ENCODE measurements at places on chromosomes 5 and 9.

DNA sequence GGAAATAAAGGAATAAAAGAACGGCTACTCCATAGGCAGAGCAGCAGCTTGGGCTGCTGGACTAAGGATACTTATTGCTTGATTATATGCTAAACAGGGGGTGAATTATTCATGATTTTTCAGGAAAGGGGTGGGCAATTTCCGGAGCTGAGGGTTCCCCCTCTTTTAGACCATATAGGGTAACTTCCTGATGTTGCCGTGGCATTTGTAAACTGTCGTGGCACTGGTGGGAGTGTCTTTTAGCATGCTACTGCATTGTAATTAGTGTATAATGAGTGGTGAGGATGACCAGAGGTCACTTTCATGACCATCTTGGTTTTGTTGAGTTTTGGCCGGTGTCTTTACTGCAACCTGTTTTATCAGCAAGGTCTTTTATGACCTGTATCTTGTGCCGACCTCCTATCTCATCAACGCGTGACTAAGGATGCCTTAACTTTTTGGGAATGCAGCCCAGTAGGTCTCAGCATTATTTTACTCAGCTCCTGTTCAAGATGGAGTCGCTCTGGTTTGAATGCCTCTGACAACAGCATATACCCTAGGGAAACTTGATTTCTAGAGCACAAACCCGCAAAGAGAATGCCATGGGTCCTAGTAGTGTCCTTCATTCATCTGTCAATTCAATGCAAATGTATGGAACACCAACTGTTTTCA is 47.8 kb upstream of the PWWP2A start:
- H3K4me1 ChIP-seq, result peaks cover 54% of the 10 kb centered on the region
- no peak for DNase-seq
- H3K36me3 ChIP-seq, result no peaks in the 10 kb centered on the region
- H3K27ac ChIP-seq, result no peak overlapping the region

DNA sequence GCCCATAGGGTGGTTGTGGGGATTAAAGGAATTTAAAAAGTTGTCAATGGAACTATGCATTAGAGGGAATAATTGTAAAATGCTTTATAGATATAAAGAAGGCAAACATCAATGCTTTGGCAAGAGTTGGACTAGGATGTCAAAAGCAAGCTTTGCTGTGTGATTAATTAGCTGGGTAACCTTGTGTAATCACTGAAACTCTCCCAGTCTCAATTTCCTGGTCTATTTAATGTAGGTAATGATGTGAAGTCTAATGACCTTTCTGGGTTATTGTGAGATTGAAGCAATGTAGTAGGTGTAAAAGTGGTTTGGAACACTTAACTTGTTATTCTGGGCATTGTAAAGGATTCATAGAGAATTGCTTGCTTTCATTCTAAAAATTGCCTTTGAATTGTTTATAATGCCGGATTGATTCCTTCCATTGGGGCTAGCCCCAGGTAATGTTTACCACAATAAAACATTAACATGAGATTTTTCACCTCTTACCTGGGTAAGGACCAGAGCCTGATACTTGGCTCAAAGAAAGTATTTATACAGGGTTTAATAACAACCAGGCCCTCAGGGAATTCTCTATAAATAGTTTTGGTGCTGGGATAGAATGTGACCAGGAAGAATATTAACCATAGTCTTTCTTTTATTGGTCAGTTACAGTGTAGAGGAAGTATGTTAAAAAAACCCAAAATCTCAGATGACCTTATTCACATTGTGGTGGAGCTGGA is 30.0 kb upstream of the CLINT1 start:
- H3K27me3 ChIP-seq, result peaks cover 3% of the 10 kb centered on the region
- no peak for DNase-seq
- no peak overlapping the region for H3K4me3 ChIP-seq

DNA sequence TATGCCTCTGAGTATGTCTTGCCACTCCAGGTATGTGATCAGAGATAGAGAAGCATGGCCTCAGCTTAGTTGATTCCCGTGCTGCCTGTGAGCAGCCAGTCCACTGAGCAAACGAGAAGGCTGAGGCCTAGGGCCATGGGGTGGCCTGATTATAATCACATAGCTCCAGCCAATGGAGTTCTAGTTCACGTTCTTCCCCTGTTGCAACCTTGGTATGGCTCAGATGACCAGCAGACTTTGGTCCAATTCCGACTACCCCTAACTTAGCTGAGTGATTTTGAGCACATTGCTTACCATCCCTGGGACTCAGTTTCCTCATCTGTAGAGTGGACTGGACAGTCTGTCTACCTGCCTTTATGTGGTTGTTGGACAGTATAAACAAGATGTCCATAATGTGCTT is 68.4 kb downstream of the PPARGC1B start:
- H3K4me1 ChIP-seq, result peaks cover 85% of the 10 kb centered on the region
- no peak overlapping the region for H3K27ac ChIP-seq
- H3K27me3 ChIP-seq, result peaks cover 5% of the 10 kb centered on the region
- no peak overlapping the region for H3K4me3 ChIP-seq
- H3K36me3 ChIP-seq, result no peaks in the 10 kb centered on the region

DNA sequence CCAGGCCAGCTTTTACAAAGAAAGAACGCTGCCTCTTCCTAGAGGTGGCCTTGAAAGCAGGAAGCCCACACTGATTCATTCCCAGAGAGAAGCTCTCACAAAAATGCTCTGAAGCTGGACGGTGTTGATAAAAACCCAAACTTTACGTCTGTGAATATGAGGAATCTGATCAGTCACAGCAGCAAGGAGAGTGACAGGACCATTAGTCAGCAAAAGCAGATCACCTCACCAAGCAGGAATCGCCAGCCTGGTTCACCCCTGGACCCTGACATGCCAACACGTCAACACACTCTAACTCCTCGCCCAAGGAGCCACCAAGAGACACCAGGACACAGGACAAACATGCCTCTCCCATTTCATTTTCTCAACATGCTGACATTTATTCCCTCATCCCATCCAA is 70.6 kb upstream of the ZNF622 start:
- H3K27me3 ChIP-seq, result peaks cover 17% of the 10 kb centered on the region
- H3K4me3 ChIP-seq, result no peak overlapping the region
- no peak for DNase-seq
- H3K4me1 ChIP-seq, result peaks cover 24% of the 10 kb centered on the region
- no peak overlapping the region for H3K27ac ChIP-seq
- peaks cover 5% of the 10 kb centered on the region for H3K36me3 ChIP-seq

DNA sequence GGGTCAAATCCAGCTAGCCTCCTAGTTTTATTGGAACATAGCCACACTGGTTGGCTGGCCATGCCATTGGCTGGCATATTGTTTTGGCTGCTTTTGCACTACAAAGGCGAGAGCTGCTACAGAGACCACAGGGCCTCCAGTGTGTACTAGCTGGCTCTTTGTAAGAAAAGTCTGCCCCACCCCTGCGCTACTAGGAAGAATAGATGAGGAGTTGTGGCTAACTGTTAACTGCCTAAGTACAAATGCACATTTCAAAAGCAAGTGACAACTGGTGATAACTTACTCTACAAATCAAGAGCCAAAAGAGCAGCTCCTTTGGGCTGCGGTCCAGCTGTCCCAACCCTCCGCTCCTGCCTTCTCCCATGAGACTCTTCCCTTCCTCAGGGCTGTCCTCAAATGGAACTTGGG is 63.9 kb downstream of the SERINC5 start:
- peaks cover 13% of the 10 kb centered on the region for H3K36me3 ChIP-seq
- H3K4me3 ChIP-seq, result peak overlapping the region; percentile 40
- H3K4me1 ChIP-seq, result peaks cover 79% of the 10 kb centered on the region
- no peaks in the 10 kb centered on the region for H3K27me3 ChIP-seq

DNA sequence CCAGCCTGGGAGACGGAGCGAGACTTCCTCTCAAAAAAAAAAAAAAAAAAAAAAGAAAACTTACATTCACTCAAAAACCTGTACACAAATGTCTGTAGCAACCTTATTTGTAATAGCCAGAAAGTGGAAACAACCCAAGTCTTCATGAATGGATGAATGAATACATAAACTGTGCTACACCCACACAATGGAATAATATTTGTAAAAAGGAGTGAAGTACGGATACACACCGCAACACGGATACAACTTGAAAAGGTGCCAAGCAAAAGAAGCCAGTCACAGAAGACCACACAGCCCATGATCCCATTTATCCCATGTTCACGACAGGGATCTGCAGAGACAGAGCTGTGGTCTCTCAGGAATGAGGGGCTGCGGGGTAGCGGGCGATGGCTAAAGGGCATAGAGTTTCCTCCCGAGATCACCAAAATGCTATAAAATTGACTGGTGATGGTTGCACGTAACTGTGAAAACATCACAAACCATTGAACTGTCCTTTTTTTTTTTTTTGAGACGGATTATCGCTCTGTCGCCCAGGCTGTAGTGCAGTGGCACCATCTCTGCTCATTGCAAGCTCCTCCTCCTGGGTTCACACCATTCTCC is 76.2 kb upstream of the COL5A1 start:
- peaks cover 9% of the 10 kb centered on the region for H3K27me3 ChIP-seq
- DNase-seq, result no peak
- peaks cover 3% of the 10 kb centered on the region for H3K4me1 ChIP-seq
- no peak overlapping the region for H3K4me3 ChIP-seq

DNA sequence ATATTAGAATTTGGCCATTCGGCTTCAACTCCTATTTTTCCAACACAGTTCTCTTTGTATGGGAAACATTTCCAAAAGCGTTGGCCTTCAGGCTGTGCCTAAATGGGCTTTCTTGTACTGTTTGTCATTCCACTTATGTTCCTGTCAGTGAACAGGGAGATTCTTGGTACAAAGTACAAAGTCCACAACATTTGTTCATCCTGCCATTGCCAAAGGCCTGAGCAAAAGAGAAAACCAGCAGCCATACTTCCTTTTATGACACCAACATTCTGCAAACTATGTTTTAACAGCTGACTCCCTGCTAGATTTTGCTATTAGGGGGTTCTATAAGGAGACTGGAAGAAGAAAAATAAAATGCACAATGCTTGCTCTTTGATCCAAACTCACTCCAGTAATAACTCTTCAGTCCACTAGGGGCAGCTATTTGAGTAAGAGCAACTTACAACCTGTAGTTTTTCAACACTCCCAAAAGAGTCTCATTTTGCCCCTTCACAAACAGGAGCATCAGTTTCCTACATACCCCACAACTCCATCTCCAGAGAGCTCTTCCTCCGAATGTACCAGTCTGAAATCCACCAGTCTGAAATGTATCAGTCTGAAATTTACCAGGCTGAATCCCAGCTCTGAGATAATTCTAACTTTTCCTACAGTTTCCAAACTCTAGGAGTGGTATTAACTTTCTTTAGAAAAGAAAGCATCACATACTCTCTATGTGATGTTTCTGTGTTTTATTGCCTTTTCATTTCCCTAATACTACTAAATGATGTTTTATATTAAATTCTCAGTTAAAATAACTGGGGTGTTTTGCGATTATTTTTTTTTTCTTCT is 693.8 kb downstream of the DNAH5 start:
- H3K4me3 ChIP-seq, result no peak overlapping the region
- H3K36me3 ChIP-seq, result no peaks in the 10 kb centered on the region
- H3K4me1 ChIP-seq, result peaks cover 4% of the 10 kb centered on the region
- peaks cover 3% of the 10 kb centered on the region for H3K27me3 ChIP-seq
- no peak for DNase-seq

DNA sequence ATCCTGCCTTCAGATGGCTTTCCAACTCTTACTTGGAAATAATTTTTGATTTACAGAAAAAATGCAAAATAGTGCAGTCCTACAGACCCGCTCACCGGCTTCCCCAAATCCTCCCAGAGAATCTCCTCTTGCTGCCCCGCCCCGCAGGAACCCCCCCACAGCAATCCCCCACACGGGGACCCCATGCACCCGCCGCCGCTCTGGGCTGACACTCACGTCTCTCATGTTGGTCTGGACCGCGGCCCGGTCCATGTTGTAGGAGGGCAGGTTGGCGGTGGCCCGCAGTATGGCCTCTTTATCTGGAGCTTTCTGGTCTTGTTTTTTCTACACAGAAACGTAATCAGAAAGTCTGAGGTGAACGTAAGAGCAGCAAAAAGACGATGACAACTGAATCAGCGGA is 13.6 kb downstream of the UBAC1 start:
- no peak overlapping the region for H3K4me3 ChIP-seq
- peak overlapping the region; percentile 99 for H3K27ac ChIP-seq
- H3K36me3 ChIP-seq, result peaks cover 66% of the 10 kb centered on the region
- H3K4me1 ChIP-seq, result peaks cover 41% of the 10 kb centered on the region

DNA sequence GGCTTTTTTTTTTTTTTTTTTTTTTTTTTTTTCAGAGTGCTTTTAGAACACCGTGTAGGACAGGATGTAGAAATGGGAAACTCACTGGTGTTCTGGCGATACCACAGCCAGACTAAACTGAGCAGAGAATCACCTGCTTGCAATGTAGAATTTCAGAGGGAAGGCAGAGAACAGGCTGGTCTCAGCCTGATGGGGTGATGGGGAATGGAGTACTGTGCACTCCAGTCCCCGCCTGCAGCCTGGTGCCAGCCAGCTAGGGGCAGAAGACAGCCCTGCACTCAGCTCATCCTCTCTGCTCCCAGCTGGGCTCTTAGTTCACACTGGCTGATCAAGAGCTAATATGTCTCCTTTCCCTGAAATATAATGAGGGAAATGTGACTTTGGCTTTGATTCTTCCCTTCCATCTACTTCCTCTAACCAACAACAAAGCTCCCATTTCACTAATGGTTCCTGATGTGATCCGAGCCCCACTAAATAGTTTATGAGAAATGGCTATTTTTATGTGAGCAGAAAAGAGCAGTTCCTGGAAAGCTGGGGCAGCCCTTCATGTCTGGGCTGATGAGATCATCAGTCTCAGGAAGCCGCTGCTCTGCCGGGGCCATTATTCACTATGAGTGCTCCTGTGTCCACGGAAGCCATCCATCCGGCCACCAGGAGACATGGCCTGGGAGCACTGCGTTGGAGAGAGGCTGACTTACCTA is 209.7 kb downstream of the GADD45G start:
- H3K4me1 ChIP-seq, result peaks cover 61% of the 10 kb centered on the region
- H3K27ac ChIP-seq, result no peak overlapping the region
- H3K4me3 ChIP-seq, result no peak overlapping the region

DNA sequence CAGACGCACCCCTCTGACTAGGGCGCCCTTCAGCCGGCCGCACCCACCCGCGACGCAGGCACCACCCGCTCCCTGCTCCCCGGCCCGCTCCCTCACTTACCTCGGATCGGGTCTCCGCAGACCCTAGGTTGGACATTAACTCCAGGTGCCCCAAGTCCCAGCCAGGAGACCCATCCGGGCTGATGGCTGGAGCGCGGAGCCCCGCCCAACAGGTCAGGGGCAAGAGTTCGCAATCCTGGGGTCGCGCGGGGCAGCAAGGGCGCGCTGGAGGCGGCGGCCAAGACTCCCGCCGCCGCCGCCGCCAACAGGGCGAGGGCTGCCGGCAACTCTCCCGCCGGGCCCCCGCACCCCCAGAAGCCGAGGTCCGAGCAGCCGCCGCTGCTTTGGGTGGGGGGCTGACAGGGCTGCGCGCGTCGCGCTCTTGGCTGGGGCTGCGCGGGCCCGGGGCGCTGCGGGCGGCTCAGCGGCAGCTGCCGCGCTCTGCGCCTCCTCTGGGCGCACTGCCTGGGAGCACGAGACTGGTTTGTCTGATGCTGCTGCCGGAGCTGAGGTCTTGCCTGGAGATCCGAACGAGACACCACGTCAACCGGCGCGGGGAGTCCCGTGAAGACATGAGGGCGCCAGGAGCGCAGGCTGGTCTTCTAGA is at the start of gene GDNF:
TSS of gene GDNF (minus strand) at position 635 of the 646 bp plus-strand sequence. CDS start 5,245 bp downstream, outside the sequence.
- H3K4me1 ChIP-seq, result peaks cover 78% of the 10 kb centered on the region
- H3K36me3 ChIP-seq, result no peaks in the 10 kb centered on the region
- H3K27ac ChIP-seq, result peak within 1 kb of the TSS; percentile 85
- DNase-seq, result peak; percentile 63
- peak within 1 kb of the TSS; percentile 94 for H3K4me3 ChIP-seq

All from nephron progenitor cell (in vitro differentiated cells).